Hematopoietic multipotent progenitor cell treated with erythropoietin and hydrocortisone succinate and interleukin-3 and kit ligand, for 4 days (in vitro differentiated cells): ENCODE measurements at places on chromosomes 13 and 19.
A peak's percentile ranks its signal among the peaks of the same experiment; 100 is the strongest.

DNA sequence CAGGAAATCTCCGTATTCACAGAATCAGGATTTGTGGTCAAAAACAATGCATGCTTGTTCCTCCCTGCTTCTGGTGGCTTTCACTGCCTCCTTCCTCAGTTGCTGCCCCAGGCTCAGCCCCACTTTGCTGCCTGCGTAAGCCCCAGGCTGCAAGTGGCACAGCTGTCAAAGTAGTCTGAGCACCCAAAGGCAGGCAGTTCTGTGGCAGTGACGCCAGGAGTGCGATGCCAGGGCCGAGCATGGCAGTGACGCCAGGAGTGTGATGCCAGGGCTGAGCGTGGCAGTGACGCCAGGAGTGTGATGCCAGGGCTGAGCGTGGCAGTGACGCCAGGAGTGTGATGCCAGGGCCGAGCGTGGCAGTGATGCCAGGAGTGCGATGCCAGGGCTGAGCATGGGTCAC, 77.3 kb upstream of the GPR183 start:
- no peak for DNase-seq

- DNase-seq: no peak
Measured at GRCh38 chr13:20465218-20465879, 60.3 kb downstream of the CRYL1 start.

DNA sequence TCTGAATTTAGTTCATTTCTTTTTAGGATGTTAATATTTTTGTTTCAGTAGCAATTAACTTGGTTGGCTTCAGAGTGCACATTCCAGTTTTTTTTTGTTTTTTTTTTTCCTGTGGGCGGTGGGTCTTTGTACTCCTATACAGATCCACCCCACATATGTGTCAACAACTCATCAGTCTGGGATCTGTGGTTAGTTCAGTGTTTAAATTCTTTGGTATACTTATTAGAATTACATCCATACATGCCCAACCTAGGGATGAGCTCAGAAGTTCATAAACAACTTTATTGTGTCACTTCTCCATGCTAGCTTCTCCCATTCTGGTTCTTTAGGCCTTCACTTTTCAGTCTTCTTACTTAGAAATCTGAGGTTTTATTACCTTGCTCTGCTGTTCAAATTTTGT, 50.9 kb downstream of the PCCA start:
- DNase-seq: no peak

DNA sequence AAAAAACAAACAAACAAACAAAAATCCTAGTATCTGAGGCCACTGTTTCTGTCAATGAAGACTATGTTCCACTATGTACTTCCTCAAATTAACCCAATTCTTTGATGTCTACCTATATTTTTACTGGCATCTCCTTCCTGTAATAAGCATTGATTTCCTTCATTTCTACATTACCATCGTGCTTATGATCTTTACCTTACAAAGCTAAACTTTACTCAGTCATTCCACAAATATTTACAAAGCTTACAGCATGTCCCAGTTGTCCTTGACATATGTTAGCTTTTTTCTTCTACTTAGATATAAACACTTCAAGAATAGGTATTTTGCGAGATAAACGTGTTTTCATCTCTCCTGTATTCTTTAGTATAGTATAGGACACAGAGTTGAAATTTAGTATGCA, 1090.9 kb downstream of the PCDH9 start:
- DNase-seq: no peak

DNA sequence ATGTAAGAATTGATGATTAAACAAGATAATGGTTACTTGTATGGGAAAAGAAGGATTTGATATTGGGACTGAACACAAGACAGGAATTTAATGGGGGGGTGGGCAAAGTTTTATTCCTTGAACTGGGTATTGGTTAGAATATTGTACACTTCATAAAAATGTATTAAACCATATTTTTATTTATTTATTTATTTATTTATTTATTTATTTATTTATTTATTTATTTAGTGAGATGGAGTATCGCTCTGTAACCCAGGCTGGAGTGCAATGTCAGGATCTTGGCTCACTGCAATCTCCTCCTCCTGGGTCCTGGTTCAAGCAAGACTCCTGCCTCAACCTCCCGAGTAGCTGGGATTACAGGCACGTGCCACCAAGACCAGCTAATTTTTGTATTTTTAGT, 287.1 kb upstream of the SLITRK5 start:
- DNase-seq: no peak

DNA sequence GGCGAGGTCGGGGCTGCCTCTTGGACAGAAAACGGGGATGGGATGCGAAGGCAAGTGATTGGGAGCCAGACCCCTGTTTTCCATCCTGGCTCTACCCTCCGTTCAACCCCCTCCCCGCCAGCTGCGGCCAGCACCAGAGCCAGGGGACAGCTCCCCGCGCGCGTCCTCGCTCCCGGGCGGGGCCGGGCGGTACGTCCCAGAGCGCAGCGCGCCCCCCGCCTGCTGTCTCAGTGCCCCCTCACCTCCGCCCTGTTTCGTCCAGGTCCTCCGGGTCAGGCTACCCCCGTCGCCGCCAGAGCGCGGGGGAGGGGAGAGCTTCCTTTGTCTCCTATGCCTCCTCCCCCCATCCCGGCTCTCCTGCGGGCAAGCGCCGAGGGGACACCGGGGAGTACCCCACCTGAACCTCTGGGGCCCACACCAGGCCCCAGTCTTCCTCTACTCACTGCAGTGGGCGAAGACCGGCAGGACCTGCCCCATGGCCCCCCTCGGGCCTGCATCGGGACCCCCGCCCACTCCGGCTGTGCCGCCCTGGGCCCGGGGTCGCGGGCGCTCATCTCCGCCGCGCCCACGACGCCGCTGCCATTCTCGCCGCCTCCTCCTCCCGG, 396 bp downstream of the RTN2 start:
- peak; percentile 65 for DNase-seq

- DNase-seq: no peak
Measured at GRCh38 chr13:33994198-33994597, 176.2 kb downstream of the RFC3 start.

DNA sequence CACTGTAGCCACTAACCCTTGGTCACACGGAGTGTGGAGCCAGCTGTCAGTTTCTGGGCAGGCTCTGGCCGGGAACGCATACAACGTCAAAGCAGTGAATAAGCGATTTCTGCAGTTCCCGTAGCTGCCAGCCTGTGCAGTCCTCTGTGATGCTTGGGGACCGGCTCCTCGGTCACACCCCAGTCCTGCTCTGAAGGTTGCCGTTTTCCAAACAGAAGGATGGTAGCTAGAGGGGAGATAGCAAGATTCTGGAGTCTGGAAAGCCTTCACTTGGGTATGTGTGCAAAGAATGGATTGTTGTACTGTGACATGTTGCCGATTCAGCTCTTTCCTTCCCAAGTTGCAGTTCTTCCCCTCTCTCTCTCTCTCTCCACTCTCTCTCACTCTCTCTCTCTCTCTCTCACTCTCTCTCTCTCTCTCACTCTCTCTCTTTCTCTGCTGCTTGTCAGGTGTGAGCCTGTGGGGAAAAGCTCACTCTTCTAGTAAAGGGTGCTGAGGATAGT, 38.7 kb upstream of the C1QTNF9 start:
- peak; percentile 90 for DNase-seq

DNA sequence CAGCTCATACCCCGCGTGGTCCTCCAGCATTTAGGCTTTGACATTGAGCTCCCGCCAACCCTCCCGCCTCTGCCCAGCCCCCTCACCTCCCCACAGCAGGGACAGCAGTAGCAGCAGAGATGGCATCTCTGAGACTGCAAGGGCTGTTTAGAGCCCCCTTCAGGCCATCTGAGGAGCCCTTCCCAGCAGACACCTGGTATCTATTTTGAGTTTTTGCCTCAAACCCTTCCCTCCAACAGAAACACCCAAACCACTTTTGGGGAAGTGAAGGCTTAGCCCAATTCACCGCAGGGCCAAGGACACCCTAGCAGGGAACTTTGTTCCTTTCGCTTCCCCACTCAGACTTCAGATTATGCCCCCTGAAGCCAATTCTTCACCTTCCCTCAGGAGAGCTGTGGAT, 6.3 kb upstream of the ZNF175 start:
- DNase-seq: peak; percentile 84

GRCh38 chr13:51158365-51158764, 47.3 kb upstream of the C13orf42 start:
- peak; percentile 11 for DNase-seq

DNA sequence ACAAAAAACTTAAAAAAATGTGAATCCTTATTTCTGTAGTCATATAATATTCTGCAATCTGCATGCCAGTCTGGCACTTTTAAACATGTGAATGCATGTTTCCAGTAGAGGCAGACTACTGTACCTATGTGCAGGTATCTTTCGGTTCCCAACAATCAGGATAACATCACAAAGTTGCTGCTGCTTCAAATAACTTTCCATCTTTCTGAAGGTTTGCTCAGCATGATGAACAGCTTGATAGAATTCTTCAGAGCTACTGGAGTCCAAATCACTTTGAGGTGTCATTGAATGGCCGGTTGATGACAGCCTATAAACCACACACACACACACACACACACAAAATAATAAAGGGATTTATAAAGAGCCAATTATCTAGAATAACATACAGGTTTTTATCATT, 132.1 kb upstream of the ATXN8OS start:
- DNase-seq: no peak

- DNase-seq: no peak
Measured at GRCh38 chr19:31168106-31168625, 181.1 kb downstream of the TSHZ3 start.

DNA sequence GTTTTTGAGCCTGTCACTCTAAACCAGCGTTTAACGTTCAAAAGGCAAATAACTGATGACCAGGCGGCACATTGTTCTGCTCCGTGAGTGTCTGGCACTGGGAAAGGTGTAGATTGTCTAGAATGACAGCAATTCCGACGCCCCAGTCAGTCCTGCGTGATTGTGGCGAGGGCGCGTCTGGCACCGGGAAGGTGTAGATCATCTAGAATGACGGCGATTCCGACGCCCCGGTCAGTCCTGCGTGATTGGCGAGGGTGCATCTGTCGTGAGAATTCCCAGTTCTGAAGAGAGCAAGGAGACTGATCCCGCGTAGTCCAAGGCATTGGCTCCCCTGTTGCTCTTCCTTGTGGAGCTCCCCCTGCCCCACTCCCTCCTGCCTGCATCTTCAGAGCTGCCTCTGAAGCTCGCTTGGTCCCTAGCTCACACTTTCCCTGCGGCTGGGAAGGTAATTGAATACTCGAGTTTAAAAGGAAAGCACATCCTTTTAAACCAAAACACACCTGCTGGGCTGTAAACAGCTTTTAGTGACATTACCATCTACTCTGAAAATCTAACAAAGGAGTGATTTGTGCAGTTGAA, 26.1 kb upstream of the NDUFS7 start:
- no peak for DNase-seq

DNA sequence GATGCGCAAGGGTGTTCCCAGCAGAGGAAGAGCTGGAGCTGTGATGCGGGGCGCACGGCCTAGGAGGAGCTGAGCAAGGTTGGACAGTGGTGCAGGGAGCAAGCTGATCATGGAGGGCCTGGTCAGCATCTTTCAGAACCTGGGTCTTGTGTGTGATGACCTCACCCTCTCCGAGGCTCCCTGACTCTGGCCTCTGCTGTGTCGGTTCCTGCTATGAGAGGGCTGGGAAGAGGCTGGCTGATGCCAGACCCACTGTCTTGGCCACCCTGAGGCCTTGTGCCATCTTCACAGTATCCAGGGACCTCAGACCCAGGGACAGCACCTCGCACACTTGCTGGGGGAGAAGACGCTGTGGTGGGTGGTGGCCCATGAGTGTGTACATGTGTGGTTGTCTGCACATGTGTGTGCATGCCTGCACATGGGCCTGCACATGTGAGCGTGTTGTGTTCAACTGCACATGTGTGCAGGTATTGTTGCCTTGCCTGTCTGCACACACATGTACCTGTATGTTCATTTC, 16.5 kb upstream of the C13orf46 start:
- DNase-seq: no peak

GRCh38 chr19:35153701-35154524, 622 bp upstream of the FXYD5 start:
- DNase-seq: peak; percentile 85

GRCh38 chr13:50156140-50156539, 140.9 kb downstream of the KCNRG start:
- DNase-seq: no peak

- peak; percentile 97 for DNase-seq
Measured at GRCh38 chr19:47226426-47227351, 4.3 kb downstream of the BBC3 start.

GRCh38 chr19:31152906-31153305, 196.3 kb downstream of the TSHZ3 start:
- DNase-seq: no peak

DNA sequence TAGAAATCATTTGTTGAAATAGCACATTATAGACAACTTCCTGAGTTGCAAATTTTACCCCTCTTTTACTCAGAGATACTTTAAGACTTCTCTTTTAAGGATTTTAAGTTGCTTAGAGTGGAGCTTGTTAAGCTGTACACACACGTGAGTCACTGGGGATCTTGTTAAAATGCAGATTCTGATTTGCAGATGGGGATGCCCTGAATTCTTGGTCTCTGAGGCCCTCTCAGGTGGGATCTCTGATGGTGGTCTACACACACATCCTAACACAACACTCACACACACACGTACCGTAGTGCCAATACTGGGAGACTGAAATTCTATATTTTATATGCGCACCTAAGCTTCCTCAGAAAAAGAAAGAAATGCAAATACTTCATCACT, 788.3 kb downstream of the UQCRFS1 start:
- DNase-seq: no peak

DNA sequence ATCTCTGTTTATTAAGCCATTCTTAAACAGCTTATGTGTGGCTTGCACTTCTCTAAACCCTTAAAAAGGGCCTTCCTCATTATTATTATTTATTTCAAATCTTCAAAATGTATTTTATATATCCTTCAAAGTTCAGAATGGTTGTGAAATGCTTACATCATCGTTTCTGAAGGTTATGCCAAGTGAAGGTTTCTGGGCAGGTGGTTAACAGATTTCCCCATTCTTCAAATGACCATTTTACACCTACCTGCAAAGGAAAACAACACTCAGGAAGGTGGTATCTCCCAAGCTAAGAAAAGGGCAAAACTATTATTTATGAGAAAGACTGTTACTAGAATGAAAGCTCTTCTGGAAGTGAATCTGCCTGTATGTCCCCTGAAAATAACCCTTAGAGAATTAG, 191.6 kb downstream of the SHISA2 start:
- DNase-seq: no peak

- DNase-seq: no peak
Measured at GRCh38 chr19:46654621-46655152, 6.3 kb downstream of the DACT3 start.

- no peak for DNase-seq
Measured at GRCh38 chr13:54845351-54845965, 1816.8 kb downstream of the OLFM4 start.

- DNase-seq: no peak
Measured at GRCh38 chr19:1336079-1336684, 47.5 kb upstream of the NDUFS7 start.
